ENCODE measurements at places on chromosomes 2 and 18. TPM values are rescaled to one million over a fixed set of nuclear protein-coding genes. Genes with fewer than 3 reads are reported as not detected.

DNA sequence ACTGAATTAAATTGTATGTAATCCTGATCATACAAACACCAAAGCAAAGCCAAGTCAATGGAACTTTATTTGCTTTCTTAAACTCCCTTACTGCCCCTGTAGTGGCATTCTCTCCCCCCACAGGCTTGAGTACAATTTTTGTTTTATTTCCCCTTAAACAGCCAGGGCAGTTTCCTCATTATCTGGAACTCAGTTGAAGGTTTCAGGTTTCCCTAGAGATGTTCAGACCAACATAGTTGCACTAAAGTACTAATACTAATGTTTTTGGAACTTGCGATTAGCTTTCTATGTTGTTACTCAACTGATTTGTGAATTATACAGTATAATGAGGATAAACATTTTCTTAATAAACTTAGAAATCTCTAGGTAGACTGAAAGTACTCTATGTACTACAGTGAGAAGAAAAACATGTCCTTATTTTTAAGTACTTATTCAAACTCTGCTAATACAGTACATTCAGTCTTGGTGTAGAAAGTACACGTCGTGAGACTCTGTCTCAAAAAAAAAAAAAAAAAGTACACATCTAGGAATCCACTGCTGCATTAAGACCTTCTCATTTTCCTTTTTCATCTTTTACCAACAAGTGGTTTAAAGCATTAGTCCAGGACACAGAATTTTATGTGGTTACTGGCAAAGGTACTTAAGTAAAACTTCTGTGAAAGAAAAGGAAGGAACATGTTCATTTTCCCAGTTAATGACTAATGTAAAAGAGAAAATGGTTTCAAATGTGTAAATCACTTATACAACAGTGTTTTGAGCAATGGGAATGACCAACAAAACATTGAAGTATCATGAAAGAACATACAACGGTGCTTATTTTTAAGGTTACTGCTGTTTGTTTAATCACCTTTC lies 209.5 kb upstream of the SMAD7 start:
- no peak for DNase-seq

DNA sequence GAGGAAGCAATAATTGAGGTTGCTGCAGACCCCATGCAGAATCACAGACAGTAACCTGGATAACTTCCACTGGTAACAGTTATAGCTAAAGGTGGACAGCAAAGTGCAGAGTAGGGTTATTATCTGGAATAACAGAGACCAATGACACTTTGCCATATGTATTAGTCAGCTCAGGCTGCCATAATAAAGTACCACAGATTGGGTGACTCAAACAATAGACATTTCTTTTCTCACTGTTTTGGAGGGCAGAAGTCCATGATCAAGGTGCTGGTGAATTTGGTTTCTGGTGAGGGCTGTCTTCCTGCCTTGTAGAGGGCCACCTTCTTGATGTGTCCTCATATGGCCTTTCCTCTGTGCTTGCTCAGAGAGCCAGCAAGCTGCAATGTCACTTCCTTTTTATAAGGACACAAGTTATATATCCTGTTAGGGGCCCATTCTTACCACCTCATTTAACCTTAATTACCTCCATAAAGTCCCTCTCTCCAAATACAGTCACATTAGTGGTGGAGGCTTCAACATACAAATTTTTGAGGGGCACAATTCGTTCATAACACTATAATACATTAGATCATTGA lies 191.0 kb upstream of the LRP1B start:
- no peak for DNase-seq

DNA sequence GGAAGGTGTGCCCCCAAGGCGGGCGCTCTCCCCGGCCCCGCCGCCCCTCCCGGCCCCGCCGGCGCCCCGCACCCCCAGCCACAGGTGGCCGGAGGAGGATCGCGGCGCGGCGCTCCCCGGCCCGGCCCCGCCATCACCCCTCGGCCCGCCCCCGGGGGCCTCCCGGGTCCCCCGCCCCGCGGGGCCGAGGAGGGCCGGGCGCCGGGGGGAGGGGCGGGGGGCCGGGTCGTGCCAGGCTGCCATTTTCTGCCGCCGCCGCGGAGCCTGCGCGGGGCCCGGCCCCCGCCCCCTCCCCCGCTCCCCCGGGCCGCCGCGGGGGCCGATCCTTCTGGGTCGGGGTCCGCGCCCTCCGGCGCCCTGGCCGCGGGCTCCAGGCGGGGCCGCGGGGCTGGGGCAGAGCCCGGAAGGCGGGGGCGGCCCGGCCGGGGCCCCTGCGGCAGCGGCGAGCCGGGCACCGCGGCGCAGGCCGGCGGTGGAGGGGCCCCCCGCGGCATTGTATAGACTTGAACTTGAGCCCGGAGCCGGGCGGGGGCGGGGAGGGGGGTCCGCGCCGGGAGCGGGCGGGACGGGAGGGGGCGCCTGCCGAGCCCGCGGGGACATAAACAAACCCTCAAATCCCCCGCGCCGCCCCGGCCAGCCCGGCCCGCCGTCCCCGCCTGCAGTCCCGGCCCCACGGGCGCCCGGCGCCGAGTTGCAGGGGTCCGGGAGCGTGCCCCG lies 556 bp downstream of the DNMT3A start:
- no peak for DNase-seq

GRCh38 chr2:225402210-225402776 lies 2.8 kb downstream of the NYAP2 start:
- no peak for DNase-seq

DNA sequence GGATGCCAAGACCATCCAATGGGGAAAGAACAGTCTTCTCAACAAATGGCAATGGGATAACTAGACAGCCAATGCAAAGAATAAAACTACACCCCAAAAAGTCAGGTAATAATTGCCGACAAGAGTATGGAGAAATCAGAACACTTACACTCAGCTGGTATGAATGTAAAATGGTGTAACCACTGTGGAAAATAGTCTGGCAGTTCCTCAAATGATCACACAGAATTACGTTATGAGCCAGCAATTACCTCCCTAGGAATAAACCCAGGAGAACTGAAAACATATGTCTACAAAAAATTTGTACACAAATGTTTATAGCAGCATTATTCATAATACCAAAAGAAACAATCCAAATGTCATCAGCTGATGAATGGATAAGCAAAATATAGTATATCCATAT lies 8.8 kb downstream of the IWS1 start:
- no peak for DNase-seq

DNA sequence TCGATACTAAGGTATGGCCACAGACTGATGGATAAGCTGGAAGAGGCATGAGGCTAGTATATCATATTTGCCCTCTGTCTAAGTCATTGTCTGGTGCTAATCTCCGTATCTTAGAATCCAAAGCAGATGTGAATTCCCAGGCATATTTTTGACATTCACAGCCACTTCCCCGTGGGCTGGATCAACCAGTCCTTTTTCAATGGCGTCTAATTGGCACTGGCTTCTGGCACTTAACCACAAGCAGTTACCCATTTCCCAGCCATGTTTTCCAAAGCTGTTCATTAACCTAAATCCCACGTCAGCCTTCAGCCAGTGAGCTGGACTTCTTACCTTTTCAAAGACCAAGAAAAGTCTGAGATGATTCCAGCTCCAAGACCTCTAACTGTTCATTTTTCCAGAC lies 20.7 kb upstream of the ZNF407 start:
- no peak for DNase-seq

DNA sequence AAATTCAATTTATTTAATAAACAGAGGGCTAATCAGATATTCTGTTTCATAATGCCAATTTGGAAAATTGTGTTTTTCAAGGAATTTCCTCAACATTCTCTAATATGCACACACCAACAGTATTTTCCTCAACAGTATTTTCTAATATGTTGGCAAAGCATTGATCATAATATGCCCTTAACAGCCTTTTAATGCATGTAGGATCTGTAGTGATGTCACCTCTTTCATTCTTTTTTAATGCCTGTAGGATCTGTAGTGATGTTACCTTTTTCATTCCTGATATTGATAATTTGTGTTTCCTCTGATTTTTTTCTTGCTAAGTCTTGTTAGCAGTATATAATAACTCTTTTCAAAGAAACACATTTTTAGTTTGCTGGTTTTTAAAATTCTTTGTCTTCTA lies 15.9 kb downstream of the VWA3B start:
- DNase-seq, result no peak

DNA sequence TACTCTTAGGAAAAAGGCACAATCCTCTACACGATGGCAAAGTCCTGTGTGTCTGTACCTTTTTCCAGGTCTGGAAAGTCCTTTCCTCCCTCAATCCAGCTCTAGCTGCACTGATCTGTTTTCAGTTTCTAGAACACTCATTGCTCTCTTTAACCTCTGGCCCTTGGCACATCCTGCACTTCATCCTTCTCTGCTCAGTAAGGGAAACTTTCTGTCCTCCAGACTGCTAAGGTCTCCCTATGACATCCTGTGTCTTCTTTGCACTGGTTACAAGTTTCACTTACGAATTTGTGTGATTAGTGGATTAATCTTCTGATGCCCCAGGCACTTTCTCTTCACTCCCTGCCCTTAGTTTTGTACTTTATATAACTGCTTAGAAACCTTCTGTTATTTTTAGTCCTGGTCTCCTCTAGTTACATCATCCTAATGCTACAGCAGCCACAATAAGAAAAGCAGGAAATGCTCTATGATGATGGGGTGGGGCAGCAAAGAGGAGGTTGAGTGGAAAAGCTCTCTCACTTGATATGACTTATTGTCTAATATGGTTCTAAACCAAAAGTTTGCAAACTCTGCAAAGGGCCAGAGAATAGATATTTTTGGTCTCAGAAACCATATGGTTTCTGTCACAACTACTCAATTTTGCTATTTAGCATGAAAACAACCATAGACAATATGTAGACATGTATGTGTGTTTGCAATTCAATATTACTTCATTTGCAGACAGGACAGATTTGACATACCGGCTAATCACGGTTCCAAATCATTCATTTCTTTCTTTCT lies 568.2 kb downstream of the THSD7B start:
- no peak for DNase-seq

DNA sequence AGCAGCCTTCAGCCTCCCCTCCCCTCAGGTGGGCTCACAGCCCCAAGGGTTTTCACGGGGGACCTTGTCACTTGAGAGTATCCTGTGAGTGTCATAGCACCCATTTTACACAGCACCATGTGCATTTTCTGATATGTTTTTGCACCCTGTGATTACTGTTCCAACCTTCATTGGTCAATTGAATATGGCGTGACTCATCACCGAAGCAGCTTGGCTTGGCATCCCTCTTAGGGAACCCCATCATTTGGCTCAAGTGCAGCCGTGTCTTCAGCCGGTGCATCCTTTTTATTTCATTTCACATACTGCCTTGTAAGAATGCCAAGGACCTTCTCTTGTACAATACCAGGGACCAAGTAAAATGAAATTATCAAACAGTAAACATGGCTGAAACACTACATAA lies 57.6 kb downstream of the NPAS2 start:
- no peak for DNase-seq

GRCh38 chr2:184904991-184905390 lies 306.7 kb downstream of the ZNF804A start:
- no peak for DNase-seq

The CCDC68 gene
- polyA plus RNA-seq, result not detected

The CCDC74B gene
- not detected for polyA plus RNA-seq

The METAP1D gene
- 5.7 TPM for polyA plus RNA-seq

The GPD2 gene
- 3.5 TPM for polyA plus RNA-seq

Data from CD4-positive, alpha-beta memory T cell (primary cell).